ENCODE measurements at places on chromosomes 6 and 20.

DNA sequence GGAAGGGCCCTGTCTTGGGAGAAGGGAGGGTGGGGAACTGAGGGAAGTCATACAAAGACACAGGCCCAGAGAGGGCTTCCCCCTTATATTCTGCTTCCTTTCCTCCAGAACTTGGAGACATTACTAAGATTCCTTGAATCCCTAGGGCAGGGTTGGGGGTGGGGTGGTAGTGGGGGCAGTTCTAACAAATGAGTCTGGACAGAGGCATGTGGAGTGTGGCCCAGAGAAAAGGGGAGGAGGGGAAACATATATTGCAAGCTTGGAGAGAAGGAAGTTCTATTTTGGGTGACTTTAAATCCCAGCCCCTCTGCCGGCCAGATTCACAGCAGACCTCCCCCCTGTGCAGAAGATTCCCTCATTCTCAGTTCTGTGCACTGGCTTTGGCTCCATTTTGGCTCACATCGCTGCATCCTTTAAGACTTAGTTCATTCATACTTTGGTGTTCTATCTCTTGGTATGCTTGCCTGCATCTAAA is 43.7 kb downstream of the DAAM2 start:
- DNase-seq: no peak

DNA sequence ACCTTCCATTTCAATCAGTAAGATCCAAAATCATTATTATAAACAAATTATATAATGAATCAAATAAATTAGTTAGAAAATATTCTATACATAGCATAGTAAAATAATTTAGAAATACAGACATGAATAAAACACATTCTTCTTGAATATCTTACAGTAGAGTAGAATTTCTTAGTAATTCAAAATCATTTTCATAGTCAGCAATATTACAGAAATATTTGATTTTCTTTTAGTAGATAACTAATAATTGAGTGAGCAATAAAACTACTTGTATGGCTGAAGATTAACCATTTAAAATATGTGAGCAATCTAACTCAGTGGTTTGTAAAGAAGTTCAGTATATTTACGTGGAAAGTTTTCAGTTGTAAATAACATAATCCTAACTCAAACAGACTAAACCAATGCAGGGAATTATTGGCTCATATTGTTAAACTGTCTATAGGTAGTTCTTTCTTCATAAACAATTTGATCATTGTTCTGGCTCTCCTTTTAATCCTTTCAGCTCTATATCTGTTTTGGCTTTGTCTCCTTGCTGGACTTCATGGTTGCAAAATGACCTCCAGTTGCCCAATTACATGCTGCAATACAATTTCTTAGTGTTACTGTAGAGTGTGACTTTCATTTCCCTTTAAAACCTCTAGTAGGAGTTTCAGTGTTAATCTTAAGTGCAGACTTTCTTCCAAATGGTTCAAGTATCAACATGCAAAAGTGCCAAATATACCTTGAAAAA is 307.5 kb downstream of the EYS start:
- DNase-seq: no peak

DNA sequence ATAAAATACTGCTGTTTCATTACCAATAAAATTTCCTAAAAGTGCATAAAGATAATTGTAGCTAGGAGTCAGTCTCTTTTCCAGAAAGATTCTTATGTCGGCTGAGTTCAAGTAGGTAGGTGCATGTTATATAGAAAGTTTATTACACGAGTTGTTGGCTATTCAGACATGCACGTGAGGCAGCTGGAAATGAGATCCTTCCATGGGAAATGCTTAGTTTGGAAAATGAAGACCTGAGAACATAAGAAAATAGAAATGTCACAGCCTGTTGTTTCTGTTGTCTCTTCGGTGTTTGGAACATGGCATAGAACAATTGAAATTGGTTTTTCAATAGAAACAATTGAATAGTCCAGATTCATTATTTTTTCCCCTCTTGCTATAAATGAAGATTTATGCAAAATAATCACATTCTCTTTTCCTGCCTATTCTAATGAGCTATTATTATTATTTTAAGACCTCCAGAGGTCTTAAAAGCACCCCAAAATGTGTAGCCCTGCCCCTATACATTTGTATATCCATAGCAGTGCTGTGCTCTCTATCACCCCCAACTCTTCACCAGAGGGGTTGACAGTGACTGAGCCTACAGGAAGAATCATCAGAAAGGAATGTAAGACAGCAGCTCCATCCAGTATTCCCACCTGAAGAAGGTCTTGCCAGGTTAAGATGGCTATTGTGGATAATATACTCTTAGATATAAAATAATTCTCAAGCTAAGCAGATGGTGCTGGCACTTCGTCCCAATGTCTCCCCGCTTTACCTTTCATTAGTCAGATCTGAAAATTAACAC is 82.2 kb downstream of the ZDHHC14 start:
- DNase-seq: no peak

GRCh38 chr20:51036827-51037531 is 14.1 kb upstream of the KCNG1 start:
- no peak for DNase-seq

DNA sequence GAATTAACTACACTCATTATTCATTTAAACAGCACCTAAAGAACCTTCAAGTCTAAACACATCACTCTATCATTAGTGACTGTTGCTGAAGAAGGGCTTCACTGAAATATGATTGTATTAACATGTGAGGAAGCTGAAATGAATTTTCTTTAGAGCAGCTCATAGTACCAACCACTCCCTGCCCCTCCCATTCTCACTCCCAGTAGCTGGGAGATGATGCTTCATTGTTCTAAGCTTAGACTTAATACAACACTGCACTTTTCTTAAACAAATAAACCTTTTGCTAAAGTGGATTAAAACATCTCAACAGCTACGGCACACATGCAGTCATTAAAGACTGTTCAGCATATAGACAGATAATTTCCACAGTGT is 63.1 kb downstream of the ATXN1 start:
- peak; percentile 30 for DNase-seq

DNA sequence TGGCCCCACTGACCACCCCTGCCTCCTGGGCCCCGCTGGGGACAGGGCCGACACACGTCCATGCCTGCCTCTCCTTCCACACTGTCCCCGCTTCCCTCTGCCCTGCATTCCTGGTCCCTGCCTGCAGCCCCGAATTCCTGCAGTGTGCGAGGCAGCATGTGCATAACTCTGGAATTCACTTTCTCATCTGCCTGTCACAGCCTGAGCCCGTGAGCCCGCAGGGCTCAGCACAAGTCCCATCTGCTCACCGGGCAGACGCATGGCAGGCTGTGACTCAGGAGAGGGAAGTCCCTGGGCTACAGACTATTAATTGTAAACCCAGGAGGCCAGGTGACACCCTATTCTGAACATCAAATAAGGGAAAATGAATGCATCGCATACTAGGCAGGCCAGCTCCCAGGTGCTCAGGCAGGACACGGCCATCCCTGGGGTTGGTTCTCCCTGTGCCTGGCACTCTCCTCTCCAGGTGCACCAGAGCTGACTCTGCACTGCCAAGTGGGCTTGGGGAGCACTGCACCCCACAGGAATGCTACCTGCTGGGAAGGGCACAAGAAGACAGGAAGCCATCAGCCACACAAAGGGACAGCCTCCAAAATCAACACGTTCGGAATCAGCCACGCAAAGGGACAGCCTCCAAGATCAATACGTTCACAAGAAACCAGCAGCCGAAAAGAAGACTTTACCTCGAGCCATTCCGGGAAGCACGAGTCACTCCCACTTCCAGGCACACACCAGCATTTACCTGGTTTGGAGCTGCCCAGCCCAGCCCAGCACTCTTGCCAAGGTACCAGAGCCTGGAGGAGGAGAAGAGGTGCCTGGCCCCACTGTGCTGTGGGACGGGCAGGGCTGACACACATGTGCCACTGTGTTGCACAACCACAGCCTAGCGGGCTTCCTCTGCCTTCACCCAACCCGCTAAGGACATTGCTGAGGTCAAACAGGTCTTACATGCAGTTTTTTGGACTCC is 65.9 kb downstream of the DLL1 start:
- DNase-seq: no peak

GRCh38 chr6:133983099-133983939 is 30.3 kb downstream of the TBPL1 start:
- DNase-seq: peak; percentile 50

DNA sequence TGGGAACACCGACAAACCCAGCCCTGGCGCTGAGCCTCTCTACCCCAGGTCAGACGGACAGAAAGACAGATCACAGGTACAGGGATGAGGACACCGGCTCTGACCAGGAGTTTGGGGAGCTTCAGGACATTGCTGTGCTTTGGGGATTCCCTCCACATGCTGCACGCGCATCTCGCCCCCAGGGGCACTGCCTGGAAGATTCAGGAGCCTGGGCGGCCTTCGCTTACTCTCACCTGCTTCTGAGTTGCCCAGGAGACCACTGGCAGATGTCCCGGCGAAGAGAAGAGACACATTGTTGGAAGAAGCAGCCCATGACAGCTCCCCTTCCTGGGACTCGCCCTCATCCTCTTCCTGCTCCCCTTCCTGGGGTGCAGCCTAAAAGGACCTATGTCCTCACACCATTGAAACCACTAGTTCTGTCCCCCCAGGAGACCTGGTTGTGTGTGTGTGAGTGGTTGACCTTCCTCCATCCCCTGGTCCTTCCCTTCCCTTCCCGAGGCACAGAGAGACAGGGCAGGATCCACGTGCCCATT is 15.3 kb downstream of the VEGFA start:
- DNase-seq: no peak

- no peak for DNase-seq
These were observed 40.1 kb downstream of the CEP85L start for GRCh38 chr6:118611334-118611733.

GRCh38 chr6:94636780-94637385 is 940.5 kb upstream of the MANEA start:
- DNase-seq: no peak

GRCh38 chr6:18509871-18510643 is 122.9 kb downstream of the RNF144B start:
- no peak for DNase-seq

DNA sequence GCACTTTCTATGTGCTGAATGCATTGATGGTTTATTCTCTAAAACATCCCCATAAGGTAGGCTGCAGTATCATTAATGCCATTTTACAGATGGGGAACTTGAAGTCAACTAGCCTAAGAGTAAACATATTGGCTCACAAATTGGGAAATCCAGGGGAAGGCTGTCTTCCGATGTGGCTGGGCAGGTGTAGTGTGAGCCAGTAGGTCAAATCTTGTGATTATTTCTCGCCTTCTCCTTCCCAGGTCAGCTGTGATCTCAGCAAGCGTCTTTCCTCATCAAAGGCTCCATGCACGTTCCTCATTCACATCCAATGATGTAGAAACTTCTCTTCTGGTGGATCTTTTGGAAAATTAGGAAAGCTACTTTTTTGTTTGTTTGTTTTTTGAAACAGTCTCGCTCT is 94.1 kb upstream of the SHLD1 start:
- no peak for DNase-seq

GRCh38 chr20:64268174-64268573 is 12.6 kb downstream of the PCMTD2 start:
- no peak for DNase-seq

DNA sequence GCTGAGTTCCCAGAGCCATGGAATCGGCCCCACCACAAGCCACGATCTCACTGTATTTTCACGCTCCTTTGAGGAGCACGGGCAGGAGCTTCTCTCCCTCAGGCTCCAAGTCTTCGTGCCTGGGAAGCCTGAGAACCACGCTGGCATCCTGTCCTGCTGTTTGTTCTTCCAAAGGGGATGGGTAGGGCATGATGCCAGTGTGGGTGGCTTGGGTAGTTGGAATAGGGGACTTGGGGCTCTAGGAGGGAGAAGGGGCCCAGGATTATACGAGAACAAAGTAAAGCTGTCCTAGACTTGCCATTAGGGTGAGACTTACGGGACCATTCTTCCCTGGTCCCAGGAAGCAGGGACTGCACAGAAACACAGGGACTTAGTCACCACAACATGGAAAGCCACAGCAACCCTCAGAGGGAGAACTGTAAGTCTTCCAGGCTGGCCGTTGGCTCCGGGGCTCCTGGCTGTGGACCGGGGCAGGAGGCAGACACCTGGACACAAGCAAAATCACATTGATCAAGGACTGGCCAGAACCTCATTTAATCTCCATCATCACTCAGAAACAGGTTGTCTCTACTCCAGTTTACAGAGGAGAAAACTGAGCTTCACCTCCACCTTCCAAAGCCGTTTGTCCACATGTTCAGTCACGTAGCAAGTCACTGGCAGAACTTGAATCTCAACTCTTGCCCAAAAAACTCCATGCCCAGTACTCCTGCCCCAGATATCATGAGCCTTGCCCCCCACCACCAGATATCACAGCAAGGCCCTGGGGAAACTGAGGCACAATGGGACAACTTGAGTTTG is 1.3 kb downstream of the CCN5 start:
- DNase-seq: no peak

Data from CD4-positive, alpha-beta T cell treated with Interleukin-2 at 100 ng/mL for 4 hours (primary cell).